ENCODE measurements at places on chromosomes 3 and 15.

GRCh38 chr15:59437142-59437816 lies 707 bp upstream of the FAM81A start:
- peaks cover 5% of the 10 kb centered on the region for H3K36me3 ChIP-seq
- peaks cover 58% of the 10 kb centered on the region for H3K27me3 ChIP-seq
- DNase-seq, result no peak
- H3K4me1 ChIP-seq, result peaks cover 10% of the 10 kb centered on the region
- peak overlapping the region; percentile 79 for H3K4me3 ChIP-seq
- no peak overlapping the region for H3K27ac ChIP-seq

DNA sequence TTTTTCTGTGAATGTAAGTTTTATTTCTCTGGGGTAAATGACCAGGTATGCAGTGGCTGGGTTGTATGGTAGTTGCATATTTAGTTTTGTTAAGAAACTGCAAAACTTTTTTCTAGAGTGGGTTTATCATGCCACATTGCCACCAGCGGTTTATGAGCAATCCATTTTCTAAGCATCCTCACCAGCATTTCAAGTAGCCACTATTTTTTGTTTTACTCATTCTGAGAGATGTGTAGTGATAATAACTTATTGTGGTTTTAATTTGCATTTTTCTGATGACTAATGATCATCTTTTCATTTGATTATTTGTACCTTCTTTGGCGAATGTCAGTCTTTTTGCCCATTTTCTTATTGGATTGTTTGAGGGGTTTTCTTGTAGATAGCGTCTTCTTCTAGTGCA lies 56.2 kb downstream of the SPRED1 start:
- no peak for DNase-seq
- H3K27ac ChIP-seq, result peak overlapping the region; percentile 23
- peaks cover 19% of the 10 kb centered on the region for H3K4me1 ChIP-seq
- no peaks in the 10 kb centered on the region for H3K27me3 ChIP-seq

GRCh38 chr3:107271787-107272387 lies 105.4 kb upstream of the CCDC54 start:
- DNase-seq, result no peak
- H3K4me3 ChIP-seq, result no peak overlapping the region
- H3K36me3 ChIP-seq, result no peaks in the 10 kb centered on the region
- H3K4me1 ChIP-seq, result no peaks in the 10 kb centered on the region

GRCh38 chr3:12884186-12884680 lies 42.9 kb upstream of the RPL32 start:
- H3K4me3 ChIP-seq, result no peak overlapping the region

GRCh38 chr3:129476586-129476985 lies 36.6 kb downstream of the IFT122 start:
- peaks cover 4% of the 10 kb centered on the region for H3K36me3 ChIP-seq
- no peak for DNase-seq

DNA sequence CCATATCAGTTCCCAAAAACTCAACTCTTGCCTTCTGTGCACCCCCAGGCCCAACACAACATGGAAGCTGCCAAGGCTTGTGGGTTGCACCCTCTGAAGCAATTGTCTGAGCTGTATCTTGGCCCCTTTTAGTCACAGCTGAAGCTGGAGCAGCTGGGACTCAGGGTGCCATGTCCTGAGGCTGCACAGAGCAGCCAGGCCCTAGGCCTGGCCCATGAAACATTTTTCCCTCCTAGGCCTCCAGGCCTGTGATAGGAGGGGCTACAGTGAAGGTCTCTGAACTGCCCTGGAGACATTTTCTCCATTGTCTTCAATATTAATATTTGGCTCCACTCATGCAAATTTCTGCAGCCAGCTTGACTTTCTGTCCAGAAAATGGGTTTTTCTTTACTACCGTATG lies 8.1 kb upstream of the MYLK start:
- H3K27me3 ChIP-seq, result peaks cover 44% of the 10 kb centered on the region
- no peaks in the 10 kb centered on the region for H3K4me1 ChIP-seq
- no peak overlapping the region for H3K4me3 ChIP-seq
- no peaks in the 10 kb centered on the region for H3K36me3 ChIP-seq
- no peak overlapping the region for H3K27ac ChIP-seq

GRCh38 chr3:5195605-5196004 lies 8.1 kb downstream of the EDEM1 start:
- peaks cover 43% of the 10 kb centered on the region for H3K36me3 ChIP-seq
- H3K4me1 ChIP-seq, result peaks cover 80% of the 10 kb centered on the region
- peak overlapping the region; percentile 92 for H3K27ac ChIP-seq
- H3K4me3 ChIP-seq, result peak overlapping the region; percentile 53
- DNase-seq, result no peak

DNA sequence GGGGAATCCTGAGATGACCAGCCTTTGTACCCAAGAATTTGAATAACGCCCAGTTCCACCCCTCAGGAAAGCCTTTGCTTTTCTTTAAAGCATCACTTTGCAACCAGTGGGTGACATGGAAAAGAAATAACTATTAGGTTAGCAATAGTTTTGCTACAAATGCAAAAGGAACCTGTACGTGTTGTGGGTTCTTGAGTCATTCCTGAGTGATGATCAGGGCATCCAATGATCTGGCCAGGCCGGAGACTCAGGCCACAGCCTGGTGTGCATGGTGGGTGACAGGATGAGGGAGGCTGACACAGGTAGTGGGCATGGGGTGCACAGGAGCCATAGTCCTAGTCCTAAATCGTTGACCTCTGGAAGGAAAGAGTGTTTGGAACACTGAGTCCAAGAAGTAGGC lies 321.4 kb upstream of the IL12A start:
- no peak overlapping the region for H3K4me3 ChIP-seq
- no peaks in the 10 kb centered on the region for H3K4me1 ChIP-seq
- no peaks in the 10 kb centered on the region for H3K27me3 ChIP-seq
- H3K27ac ChIP-seq, result no peak overlapping the region

DNA sequence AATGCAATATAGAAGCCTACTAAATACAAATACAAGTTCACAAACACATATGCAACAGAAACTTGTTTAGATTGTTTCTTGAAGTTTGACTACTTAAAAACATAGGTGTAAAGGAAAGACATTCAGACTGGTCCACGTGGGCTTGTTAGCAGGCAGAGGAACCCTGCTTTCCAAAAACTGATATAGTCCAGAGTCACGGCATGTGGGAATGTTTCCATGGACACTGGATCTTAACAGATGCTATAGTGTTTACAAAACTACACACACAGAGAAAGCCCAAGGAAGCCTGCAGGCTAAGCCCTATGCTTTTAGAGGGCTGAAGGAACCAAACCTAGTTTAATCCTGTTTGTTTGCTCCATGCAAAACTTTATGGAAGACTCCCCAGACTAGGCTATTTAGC lies 45.2 kb upstream of the LRRC58 start:
- H3K4me1 ChIP-seq, result no peaks in the 10 kb centered on the region
- H3K4me3 ChIP-seq, result no peak overlapping the region
- H3K27ac ChIP-seq, result no peak overlapping the region
- H3K36me3 ChIP-seq, result no peaks in the 10 kb centered on the region
- DNase-seq, result no peak

All from effector memory CD8-positive, alpha-beta T cell (primary cell).